Stimulated activated CD4-positive, alpha-beta T cell treated with anti-CD3 and anti-CD28 coated beads, TNF-alpha, amount 100 ng/mL, for 4 hours (primary cell): ENCODE measurements at places on chromosomes 7 and 10.

GRCh38 chr10:103147645-103148044 is 45.4 kb downstream of the NT5C2 start:
- no peak for DNase-seq

DNA sequence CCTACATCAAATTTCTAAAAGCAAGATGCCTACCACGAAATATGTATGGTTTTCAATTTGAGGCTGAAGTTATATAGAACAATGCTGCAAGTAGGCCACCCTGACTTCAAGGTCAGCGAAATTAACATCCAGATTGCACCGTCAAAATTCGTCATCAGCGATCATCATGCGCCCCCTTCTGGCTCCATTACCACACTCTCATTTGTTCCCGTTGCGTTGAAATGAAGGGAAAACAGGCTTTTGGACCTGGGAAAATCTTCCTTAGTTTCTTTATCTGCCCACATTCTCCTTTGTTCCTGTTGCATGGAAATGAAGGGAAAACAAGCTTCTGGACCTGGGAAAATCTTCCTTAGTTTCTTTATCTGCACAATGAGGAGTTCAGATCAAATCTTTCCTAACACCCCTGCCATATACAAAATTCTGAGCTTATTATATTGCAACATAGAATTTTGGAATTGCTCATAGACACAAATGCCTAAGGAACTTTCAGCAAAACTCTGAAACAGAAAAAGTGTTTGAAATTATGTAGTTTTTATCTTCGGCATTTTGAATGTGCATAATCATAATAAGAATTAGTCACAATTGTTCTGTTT is 98.2 kb upstream of the PRKCQ start:
- peak; percentile 31 for DNase-seq

GRCh38 chr7:129053938-129054437 is 923 bp downstream of the TNPO3 start:
- no peak for DNase-seq

DNA sequence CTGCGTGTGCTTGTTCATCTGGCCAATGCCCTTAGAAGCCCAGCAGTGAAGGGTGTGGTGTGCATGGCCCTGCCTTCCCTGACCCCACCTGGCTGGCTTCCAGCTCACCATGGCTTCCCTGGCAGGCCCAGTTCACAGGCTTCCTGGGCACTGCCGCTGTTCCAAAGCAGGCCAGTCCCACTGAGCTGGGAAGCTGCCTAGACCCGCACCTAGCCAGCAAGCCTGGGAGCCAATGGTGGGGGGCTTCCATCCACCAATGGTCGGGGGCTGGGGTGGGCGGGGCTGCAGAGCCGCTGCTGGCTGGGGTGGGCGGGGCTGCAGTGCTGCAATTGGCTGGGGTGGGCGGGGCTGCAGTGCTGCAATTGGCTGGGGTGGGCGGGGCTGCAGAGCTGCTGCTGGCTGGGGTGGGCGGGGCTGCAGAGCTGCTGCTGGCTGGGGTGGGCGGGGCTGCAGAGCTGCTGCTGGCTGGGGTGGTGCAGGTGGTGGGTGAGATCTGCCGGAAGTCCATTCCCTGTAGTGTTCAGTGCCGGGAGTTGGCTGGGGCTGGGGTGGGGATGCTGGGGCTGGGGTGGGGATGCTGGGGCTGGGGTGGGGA is 12.4 kb downstream of the CALY start:
- DNase-seq, result peak; percentile 43

DNA sequence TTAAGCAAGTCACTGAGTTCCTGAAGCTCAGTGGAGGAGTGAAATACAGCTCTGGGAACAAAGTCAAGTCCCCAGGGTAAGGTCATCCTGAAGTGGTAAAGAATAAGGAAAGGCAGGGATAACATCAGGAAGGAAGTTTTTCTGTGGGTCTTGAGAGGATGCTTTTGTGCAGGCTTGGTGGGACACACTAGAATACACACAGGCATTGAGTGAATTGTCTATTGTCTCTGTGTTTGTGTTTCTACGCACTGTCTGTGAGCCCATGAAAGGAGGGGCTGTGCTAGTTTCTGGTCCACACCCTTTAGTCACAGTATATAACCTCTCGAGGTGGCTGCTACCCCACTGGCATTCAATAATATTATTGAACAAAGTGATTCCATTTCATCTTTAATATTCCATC is 95.8 kb upstream of the ABCB5 start:
- no peak for DNase-seq

DNA sequence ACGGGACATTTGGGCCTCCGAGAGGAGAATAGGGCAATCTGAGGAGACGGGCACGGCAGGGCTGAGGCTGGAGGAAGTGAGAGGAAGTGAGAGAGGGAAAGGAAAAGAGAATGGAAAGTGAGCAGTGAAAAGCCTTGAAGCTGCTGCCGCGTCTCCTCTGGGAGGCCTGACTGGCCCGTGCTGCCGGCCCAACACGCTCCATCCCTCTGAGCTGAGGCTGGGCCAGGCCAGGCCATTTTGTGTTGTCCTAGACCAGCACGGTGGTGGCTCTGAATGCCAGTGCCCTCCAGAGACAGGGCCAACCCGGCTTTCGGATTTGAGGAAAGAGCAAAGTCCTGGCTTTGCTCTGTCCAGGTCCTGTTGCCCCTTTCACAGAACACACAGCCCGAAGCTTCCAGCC is 361.1 kb upstream of the SHH start:
- no peak for DNase-seq
